ENCODE measurements at places on chromosomes 7 and 10.
A peak's percentile ranks its signal among the peaks of the same experiment; 100 is the strongest.

- DNase-seq: peak; percentile 19
These were observed 49.1 kb upstream of the CDC14C start for GRCh38 chr7:48875045-48875916.

GRCh38 chr10:24303522-24304310, 94.8 kb downstream of the KIAA1217 start:
- DNase-seq: no peak

- no peak for DNase-seq
These were observed 8.2 kb upstream of the PON3 start for GRCh38 chr7:95404316-95404865.

- no peak for DNase-seq
These were observed 205.0 kb downstream of the BBS9 start for GRCh38 chr7:33334349-33334748.

DNA sequence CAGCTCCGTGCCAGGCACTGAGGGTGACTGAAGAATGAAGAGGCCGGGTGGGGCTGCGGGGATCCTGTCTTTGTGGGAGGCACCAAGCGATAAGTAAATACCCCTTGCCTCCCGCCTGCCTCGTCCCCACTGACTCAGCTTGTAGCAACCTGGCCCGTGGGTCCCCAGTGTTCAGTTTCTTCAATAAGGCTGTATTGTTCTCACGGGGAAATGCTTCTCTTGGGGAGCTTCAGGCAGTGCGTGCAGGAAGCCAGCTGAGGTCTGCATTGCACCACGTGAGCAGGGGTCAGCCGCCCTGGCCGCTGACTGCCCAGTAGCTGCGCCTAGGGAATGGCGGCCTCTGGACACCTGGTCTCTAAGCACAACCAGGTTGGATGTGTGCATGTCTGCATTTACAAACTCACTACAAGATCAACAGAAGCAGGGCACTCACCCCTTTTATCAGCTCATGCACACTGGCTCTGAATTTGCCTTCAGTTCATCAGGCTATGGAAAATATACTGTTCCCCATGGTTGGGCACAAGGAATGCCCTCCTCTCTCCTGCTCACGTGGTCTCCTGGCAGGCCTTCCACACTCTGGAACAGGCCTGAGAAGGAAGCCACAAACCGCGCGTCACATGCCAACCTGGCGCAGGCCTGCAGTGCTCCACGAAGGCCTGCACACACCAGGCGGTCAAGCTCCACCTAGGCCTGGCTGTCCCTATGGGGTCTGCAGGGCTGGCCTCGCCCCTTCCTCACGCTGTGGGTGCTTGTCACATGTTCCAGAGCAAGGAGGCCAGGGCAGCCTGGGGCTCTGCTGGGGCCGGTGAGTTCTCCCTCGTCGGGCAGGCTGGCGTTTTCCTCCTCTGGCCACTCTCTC, 135.7 kb upstream of the RNF32 start:
- DNase-seq: no peak

- no peak for DNase-seq
These were observed 137.8 kb downstream of the MAPK8 start for GRCh38 chr10:48444266-48444665.

- no peak for DNase-seq
These were observed 11.1 kb downstream of the FFAR4 start for GRCh38 chr10:93577565-93577964.

DNA sequence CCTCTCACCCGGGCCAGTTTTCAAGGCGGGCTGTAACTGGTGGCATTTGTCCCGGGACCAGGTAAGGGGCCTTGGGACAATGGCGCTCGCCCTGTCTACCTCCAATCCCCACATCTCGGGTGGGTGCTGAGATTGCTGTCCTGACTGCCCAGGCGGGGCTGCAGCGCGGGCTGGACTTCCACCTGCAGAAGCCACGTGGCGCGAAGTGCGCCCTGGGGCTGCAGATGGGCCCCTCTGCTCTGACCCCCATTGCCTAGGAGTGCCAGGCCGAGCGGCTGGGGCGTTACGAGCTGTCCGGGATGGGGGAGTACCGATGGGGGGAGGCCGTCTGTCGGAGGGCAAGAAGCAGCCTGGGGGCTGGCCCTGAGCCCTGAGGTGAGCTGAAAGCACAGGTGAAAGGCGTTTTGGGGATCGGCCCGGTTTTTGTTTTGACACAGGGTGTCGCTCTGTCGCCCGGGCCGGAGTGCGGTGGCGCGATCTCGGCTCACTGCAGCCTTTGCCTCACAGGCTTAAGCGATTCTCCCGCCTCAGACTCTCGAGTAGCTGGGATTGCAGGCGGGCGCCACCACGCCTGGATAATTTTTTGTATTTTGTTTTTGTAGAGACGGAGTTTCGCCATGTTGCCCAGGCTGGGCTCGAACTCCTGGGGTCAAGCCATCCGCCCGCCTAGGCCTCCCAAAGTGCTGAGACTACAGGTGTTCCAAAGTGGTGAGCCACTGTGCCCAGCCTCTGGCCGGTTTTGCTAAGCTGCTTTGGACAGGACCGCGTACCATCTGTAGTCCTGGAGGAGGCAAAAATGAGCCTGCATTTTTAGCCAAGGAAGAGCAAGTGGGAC, at the start of gene SFXN2:
Gene SFXN2, plus strand, starts transcription at position 16 of the 835 bp plus-strand sequence. CDS start 12,001 bp downstream, outside the sequence.
- peak; percentile 71 for DNase-seq

- DNase-seq: no peak
These were observed 68.3 kb downstream of the DNAH11 start for GRCh38 chr7:21611129-21611528.

- DNase-seq: no peak
These were observed 194.4 kb upstream of the C7orf33 start for GRCh38 chr7:148395990-148396716.

DNA sequence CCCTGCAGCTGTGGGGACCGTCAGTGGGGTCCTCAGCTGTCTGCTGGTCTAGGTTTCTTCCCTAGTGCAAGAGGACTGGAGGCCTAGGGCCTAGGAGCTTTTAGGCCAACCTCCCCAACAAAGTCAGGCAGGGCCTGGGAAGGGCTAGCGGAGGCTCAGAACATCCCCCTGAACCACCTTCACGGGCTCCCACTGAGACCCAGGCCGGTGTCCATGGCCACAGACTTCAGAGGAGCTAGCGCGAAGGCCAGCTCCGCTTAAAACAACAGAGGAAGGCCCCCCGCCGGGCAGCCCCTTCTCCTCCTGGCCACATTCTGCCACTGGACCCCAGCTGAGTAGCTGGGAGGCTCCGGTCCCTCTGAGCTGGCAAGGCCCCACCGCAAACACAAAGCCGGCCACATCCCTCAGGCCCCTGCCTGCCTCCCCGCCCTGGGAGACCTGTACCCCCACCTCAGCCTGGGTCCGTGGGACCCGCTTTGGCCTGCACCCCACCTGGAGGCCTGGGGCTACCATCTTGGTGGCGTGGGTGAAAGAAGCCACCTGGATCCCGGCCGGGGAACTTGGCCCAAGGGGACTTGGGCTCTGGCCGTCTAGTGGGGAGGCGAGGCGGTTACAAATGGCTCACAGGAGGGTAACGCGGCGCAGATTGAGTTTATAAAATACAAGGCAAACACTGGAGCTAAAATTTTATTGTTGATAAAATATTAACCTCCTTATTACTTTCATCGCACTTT, 5.4 kb upstream of the UNCX start:
- no peak for DNase-seq

GRCh38 chr10:103802081-103802480, 53.3 kb downstream of the SH3PXD2A start:
- DNase-seq: no peak

GRCh38 chr7:28920424-28920823, 37.7 kb downstream of the TRIL start:
- DNase-seq: no peak

GRCh38 chr7:37481722-37482288, 33.1 kb upstream of the ELMO1 start:
- no peak for DNase-seq

DNA sequence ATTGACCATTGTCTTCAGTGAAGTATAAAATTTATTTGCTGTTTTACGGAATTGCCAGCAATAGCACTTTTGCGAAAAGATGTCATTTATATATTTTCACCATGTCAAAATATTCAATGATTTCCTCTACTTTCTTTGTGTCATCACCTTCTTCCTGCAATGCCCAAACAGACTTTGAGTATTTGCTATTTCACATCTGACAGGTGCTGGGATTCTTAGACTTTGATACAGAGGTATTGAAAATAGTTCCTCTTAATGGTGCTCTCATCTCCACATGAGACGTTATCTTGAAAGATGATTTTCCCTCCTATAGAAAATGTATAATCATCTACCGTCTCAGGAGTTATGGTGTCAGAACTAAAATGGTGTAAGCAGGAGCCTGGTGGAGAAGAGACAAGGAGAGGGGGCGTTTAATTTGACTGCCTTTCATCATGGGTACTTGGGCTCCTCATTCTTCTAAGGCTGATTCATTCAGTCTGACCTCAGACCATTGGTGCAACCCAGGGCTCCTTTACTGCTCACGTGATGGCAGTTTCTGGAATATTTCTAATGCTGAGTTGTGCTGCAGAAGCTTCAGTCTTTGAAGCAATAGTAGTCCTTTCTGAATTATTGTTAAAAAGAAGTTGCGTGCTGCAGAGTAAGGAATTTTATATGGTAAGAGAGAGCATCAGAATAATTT, 404.6 kb downstream of the PHTF2 start:
- no peak for DNase-seq

DNA sequence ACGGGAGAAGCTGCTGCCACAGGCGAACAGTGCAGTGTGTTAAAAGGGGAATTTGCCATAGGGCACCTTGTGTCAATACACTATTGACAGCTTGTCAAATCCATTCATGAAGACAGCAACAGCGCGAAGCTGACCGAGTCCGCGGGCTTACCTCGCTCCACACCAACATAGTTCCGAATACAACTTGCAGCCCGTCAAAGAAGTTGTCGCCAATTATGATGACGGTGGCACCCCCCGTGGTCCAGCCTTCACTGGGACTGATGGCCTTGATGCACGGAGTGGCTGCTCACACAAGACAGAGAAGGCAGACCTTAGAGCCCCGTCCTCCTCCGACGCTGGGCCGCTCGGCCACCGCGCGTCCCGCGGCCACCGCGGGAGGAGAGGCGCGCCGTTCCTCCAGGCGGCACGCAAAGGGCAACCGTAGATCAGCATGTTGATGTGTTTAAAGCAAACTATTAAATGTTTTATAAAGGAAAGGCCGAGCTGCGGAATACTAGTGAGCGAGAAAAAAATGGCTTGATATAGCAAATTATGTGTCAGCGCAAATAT, 96.4 kb downstream of the EBF3 start:
- no peak for DNase-seq

DNA sequence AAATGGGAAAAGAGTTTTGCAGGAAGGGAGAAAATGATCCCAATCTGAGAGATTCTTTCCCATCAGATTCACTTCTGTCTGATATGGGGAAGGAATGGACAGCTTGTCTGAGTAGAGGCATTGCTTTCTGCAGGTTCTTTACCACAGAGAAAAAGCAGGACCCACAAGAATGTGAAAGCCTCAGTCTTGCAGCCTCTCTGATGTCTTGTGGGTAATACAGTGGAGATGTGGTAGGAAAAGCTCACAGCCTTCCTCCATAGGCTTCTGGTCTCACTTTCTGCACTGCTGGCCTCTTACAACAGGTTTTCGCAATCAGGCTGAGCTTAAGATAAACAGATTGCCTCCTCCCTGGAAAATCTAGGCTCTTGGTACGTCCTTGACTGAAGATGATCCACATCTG, 551 bp downstream of the IFIT1 start:
- DNase-seq: peak; percentile 42

- no peak for DNase-seq
These were observed 103.2 kb upstream of the PPP2R2D start for GRCh38 chr10:131797626-131798025.

- DNase-seq: no peak
These were observed 20.5 kb downstream of the GRK5 start for GRCh38 chr10:119227825-119228224.

DNA sequence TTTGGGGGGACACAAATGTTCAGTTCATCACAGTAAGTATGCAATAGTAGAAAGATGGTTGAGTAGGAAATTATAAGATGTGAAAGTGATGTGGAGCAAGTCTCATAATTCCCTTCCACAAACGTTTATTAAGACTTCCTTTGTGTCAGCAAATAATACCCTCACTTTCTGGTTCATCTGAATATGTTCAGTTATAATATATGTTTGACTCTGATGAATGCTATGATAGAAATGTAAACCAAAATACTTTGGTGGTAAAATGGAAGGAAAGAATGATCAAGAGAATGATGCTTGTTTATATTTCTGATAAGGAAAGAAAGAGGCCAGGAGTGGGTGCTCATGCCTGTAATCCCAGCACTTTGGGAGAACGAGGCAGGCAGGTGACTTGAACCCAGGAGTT, 111.7 kb upstream of the PLXDC2 start:
- DNase-seq: no peak

DNA sequence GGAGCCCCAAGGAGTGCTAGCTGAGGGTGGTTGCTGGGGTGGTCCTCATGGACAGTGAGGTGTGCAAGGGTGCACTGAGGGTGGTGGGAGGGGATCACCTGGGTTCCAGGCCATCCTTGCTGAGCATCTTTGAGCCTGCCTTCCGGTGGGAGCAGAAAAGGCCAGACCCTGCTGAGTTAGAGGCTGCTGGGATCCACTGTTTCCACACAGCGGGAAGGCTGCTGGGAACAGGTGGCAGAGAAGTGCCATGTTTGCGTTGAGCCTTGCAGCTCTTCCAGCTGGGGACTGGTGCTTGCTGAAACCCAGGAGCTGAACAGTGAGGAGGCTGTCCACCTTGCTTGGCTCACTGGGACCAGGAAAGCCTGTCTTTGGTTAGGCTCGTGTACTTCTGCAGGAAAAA, 34.9 kb downstream of the PRF1 start:
- no peak for DNase-seq

DNA sequence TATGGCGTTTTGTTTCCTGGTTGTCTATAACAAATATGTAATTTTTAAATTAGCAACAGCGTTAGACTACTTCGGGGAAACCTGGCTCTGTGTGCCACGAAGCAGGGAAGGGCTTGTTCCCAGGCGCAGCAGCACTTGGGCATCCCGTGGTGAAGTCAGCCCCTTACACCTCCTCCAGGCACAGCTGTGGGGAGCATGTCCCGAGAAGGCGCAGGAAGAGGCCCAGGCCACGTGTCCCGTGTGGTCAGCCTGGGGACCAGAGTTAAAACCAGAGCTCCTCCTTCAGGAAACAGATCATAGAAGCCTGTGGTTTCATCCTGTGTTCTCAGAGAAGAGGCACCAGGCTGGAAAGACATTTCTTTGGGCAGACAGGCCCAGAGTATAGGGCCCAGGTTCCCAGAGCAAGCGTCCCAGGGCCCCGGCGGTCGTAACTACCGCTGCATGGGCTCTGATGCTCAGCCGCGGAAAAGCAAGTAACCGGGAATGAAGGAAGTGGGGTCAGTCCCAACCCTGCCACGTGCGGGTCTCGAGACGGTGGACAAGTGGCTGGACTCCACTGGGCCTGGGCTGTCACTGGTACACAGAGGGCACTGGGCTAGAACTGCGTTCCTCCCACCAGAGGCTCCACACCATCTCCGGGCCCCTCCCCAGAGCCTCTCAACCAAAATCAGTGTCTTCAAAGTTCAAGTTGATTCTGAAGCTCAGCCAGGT, 7.1 kb downstream of the NUDT1 start:
- DNase-seq: no peak

DNA sequence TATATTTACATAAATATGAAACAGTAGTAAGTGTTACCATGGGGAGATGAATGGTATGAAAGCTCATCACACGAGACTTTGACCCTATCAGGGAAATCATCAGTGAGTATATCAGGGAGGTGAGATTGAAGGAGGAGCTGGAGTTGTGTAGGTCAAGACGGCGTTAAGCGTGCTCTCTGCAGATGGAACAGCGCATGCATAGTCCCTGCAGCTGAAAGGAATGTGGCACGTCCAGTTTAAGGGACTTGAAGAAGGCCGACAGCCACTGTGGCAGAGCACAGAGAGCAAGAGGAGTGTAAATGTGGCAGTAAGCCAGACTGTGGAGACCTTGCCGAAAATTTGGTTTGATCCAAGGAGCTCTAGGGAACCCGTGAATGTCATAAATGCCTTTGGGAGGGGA, 38.9 kb downstream of the POU6F2 start:
- no peak for DNase-seq

GRCh38 chr10:26438534-26439341, 597 bp downstream of the APBB1IP start:
- peak; percentile 77 for DNase-seq
